Renal cortex interstitium (tissue), 15 donors: ENCODE measurements at places on chromosomes 5 and 9. TPM values are rescaled to one million over a fixed set of nuclear protein-coding genes. Genes with fewer than 3 reads are reported as not detected.

GRCh38 chr9:128825923-128826700 lies 3.5 kb downstream of the SPOUT1 start:
- DNase-seq = no peak

The SV2C gene
- polyA plus RNA-seq = 0.23 TPM

- no peak for DNase-seq
Measured at GRCh38 chr9:81759680-81760215, 70.4 kb upstream of the TLE1 start.

The FBP1 gene
- polyA plus RNA-seq = 48.4 TPM

DNA sequence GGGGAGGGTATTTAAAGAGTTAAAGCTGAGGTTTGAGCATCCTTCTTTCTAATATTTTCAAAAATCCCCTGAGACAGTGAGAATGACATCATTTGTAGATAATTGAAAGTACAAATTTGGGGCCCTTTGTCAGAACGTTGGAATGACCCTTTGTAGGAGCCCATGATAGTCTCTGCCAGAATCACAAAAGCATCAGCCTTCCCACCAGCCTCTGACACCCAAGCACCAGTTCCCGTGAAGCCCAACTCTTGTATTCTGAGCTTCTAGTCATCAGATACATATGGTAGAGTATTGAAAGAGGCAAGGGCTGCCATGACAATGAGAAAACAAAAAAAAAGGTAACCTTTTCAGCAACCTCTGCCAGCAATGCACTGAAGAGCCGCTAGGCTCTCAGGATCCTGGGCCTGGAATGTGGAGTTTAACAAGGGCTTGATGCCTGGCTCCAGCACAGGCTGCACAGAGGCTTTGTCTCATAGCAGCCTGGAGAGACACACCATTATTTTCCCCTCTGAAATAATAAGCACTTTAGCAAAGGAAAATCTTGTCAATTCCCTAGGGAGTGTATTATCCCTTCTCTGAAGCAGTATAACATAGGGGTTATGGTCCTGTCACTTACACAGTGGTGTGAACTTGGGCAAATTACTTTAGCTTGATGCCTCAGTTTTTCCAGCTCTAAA lies 114.4 kb downstream of the ZNF608 start:
- no peak for DNase-seq

DNA sequence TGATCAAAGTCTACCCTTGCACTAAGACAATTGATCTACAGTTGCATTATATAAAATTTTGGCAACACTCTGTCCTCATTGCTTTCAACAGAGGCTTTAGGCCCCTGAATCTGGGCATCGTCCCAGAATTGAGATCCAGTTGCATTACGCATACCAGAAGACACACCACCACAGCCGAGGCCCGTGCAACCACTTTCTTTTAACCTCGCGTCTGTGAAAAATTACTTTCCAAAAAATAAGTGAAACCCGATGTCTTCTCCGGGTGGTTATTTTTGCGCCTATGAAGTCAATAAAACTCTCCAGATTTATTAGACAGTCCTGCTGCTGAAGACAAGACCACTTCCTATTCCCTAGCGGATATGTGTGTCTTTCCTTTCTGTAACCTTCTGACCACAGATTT lies 52.1 kb upstream of the NFIB start:
- DNase-seq = no peak

- no peak for DNase-seq
Measured at GRCh38 chr5:76809141-76809540, 9.7 kb upstream of the F2RL1 start.

- DNase-seq = no peak
Measured at GRCh38 chr9:34382879-34383278, 6.2 kb upstream of the MYORG start.

GRCh38 chr5:143826951-143827444 lies 15.0 kb downstream of the HMHB1 start:
- DNase-seq = no peak

DNA sequence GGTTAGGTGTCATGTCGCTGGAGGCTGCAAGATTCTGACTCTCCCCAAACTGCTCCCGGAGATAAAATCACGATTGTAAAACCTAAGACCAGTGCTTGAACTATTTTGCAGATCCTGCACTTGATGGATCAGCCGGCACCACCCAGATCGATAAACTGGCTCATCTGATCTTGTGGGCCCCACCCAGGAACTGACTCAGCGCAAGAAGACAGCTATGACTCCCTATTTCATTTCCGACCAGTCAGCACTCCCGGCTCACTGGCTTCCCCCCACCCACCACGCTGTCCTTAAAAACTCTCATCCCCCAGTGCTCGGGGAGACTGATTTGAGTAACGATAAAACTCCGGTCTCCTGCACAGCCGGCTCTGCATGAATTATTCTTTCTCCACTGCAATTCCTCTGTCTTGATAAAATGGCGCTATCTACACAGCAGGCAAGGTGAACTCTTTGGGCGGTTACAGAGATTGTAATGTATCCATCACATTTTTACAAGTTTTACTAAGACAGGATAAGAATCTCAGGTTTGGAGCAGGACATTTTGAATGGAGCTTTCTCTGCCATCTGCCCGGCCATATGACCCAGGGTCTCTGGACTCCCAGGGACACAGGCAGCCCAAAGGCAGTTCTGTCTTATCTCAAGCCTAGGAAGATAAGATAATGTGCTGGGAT lies 10.6 kb upstream of the PPP1R26 start:
- no peak for DNase-seq
